Bronchial smooth muscle cell (primary cell): ENCODE measurements at places on chromosomes 11 and 22. TPM values are rescaled to one million over a fixed set of nuclear protein-coding genes. Genes with fewer than 3 reads are reported as not detected.

SAA1 gene
- not detected in 2 replicates for total RNA-seq

PRG3 gene
- total RNA-seq = not detected in 2 replicates

SLC22A8 gene
- under 0.01 TPM in 1 of 2 replicates, not detected in the other for total RNA-seq

MMP12 gene
- 0.26 and 2.8 TPM in 2 replicates for total RNA-seq

PLXNB2 gene
- 127 and 183 TPM in 2 replicates for total RNA-seq
